ENCODE measurements at places on chromosomes 2 and 18. TPM values are rescaled to one million over a fixed set of nuclear protein-coding genes. Genes with fewer than 3 reads are reported as not detected.

The PCGF1 gene
- 27.8 TPM for total RNA-seq

The TLK1 gene
- total RNA-seq: 11.9 TPM

The MRPL53 gene
- total RNA-seq: 57.1 TPM

The CREB1 gene
- total RNA-seq: 27.8 TPM
